ENCODE measurements at places on chromosomes 1 and 21.

DNA sequence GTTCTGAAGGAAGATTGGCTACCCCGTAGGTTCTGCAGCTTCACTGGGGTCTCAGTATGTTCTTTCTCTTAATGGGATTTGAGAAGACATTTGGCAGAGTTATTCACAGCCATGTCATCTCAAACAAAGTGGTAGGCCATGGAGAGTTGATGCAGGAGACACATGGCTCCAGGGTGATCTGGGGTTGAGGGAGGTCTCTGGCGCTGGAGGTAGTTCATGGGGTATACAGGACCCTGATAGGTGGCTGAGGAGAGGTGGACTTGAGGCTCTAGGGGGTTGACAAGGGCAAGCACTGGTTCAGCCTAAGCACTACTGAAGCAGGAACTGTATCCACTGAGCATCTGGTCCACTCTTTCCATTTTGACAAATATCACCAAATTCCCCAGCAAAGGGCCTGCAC, 100.4 kb downstream of the C1orf94 start:
- DNase-seq = no peak

- DNase-seq = peak; percentile 51
Observed at GRCh38 chr1:174258148-174258550, 98.8 kb downstream of the RABGAP1L start.

- DNase-seq = no peak
Observed at GRCh38 chr1:109768335-109768650, 4.6 kb upstream of the EPS8L3 start.

DNA sequence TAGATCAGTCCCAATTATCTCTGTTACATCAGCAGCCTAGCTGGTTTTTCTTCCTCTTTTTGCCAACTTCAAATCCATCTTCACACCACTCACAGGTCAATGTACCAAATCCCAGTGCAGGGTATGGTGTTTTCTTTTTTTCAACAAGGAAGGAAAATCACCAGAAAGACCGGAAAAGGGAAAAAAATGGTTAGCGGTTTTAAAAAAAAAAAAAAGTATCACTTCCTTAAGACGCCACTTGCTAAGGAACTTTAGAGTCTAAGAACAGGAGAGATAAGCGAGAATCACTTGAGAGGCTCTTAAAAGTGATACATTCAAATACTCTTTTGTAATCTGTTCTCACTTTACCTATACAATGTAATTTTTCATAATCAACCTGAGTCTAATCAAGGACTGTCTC, 3.1 kb upstream of the OR10J1 start:
- DNase-seq = no peak

GRCh38 chr1:40036574-40036973, 4.0 kb upstream of the CAP1 start:
- DNase-seq = no peak

DNA sequence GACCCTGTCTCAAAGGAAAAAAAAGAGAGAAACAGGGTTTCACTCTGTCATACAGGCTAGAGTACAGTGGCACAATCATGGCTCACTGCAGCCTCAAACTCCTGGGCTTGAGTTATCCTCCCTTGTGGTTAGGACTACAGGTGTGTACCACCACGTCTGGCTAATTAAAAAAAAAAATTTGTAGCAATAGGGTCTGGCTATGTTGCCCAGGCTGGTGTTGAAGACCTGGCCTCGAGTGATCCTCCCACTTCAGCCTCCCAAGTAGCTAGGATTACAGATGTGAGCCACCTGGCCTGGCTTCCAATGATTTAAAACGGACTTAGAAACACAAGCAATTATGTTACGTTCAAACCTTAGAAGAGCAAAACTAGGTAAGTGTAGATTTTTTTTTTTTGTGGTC, 22.1 kb downstream of the GOLPH3L start:
- DNase-seq = no peak

GRCh38 chr21:26049803-26050202, 120.8 kb downstream of the APP start:
- no peak for DNase-seq

DNA sequence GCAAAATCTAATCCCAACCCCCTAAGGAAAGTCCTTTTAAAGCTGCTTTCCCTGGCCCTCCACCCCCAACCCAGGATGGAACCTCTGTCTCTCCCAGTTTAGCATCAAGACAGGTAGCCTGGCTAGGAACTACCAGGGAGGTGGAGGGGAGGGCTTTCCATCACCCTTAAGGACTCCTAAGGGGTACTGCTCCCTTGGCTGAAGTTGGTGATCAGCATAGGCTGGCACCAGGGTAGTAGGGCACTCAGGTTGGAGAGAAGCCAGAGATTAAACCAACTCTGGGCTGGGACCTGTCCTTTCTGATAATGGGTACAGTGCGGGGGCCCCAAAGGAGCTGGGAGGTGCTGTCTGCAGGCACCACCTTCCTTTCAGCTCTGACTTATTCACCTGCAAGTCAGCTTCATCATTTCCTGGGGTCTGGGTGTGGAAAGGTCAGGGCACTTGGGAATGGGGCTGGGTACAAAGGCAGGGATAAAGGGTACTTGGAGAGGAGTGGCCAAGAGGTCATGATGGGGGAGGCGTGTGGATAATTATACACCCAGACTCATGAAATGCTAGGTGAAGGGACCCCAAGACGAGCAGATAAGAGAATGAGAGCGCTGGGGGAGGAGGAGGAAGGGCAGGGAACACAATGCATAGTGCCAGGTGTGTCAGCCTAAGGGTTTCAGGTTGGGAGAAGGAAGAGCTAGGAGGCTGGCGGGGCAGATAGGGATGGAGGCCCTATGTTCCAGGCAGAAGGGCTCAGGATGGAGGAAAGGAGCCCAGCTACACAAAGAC, 1.2 kb downstream of the ARHGEF2 start:
- DNase-seq = peak; percentile 63

DNA sequence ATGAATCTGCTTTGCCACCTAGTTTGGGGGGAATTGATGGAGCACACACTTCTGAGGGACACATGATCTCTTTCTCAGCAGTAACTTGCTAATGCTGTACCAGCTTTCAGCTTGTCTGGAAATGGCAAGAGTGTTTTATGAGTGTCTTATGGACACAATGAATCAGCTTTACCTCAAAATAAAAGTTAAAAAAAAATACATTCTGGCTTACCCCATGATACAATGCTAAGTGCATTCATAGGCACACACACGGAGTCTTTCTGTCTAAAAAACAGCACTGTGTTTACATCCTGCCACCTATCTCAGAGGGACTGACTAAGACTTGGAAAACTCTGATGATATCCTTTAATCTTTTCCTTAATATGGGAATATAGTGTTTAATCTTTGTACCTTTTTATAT, 455.5 kb upstream of the ADAMTS5 start:
- no peak for DNase-seq

GRCh38 chr1:161915051-161915503, 108.6 kb downstream of the OLFML2B start:
- no peak for DNase-seq

GRCh38 chr1:227924833-227925574, 22.7 kb downstream of the WNT9A start:
- DNase-seq = no peak

- DNase-seq = no peak
Observed at GRCh38 chr1:157700305-157700704, 264 bp downstream of the FCRL3 start.
